Activated CD4-positive, alpha-beta T cell treated with anti-CD3 and anti-CD28 coated beads, Interleukin-2, amount 10 ng/mL, durations not matched to agents 24 days and 14 days (primary cell): ENCODE measurements at places on chromosomes 6 and 20. TPM values are rescaled to one million over a fixed set of nuclear protein-coding genes. Genes with fewer than 3 reads are reported as not detected.
A peak's percentile ranks its signal among the peaks of the same experiment; 100 is the strongest.

DNA sequence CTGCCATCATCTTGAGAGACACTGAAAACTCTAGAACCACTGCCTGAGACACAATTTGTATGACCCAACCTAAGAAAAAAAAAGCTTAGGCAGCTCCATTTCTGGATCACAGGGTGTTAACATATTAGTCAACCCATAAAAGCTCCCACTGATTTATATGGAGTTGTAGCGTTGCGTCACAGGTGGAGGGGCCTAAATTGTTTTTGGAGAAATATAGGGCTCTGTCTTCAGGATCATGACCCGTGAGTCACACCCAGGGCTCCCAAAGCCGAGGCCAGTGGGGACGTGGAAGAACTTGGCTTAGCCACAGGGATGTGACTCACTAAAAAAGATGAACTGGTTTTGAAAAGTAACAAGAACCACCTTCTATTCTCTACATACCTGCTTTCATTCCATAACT lies 116.5 kb upstream of the BMP2 start:
- no peaks in the 10 kb centered on the region for H3K27me3 ChIP-seq
- no peak for DNase-seq
- H3K27ac ChIP-seq: no peak overlapping the region
- no peaks in the 10 kb centered on the region for H3K4me1 ChIP-seq

- H3K36me3 ChIP-seq: no peaks in the 10 kb centered on the region
- no peak overlapping the region for H3K27ac ChIP-seq
- no peak for DNase-seq
- H3K4me1 ChIP-seq: no peaks in the 10 kb centered on the region
- peaks cover 8% of the 10 kb centered on the region for H3K27me3 ChIP-seq
- no peak overlapping the region for H3K4me3 ChIP-seq
Observed at GRCh38 chr6:56245903-56246351, 1.5 kb downstream of the COL21A1 start.

SCRT2 gene
- not detected in 2 replicates for total RNA-seq

OR12D3 gene
- total RNA-seq: not detected in 2 replicates

- H3K36me3 ChIP-seq: peaks cover 2% of the 10 kb centered on the region
- H3K27me3 ChIP-seq: no peaks in the 10 kb centered on the region
- H3K27ac ChIP-seq: no peak overlapping the region
- peaks cover 30% of the 10 kb centered on the region for H3K4me1 ChIP-seq
- no peak for DNase-seq
Observed at GRCh38 chr6:158257781-158258180, 54.5 kb upstream of the TULP4 start.

- DNase-seq: peak; percentile 71
- H3K27ac ChIP-seq: peak overlapping the region; percentile 85
- peaks cover 28% of the 10 kb centered on the region for H3K4me1 ChIP-seq
- peaks cover 57% of the 10 kb centered on the region for H3K36me3 ChIP-seq
Observed at GRCh38 chr20:43459022-43459942, 1.6 kb downstream of the SRSF6 start.

- H3K27me3 ChIP-seq: peaks cover 19% of the 10 kb centered on the region
- H3K4me3 ChIP-seq: no peak overlapping the region
- H3K36me3 ChIP-seq: no peaks in the 10 kb centered on the region
Observed at GRCh38 chr6:106749609-106750008, 120.2 kb downstream of the QRSL1 start.
